ENCODE measurements at places on chromosomes 2 and 18.

- no peak for DNase-seq
These were observed 115.3 kb downstream of the MBD2 start for GRCh38 chr18:54109131-54109683.

DNA sequence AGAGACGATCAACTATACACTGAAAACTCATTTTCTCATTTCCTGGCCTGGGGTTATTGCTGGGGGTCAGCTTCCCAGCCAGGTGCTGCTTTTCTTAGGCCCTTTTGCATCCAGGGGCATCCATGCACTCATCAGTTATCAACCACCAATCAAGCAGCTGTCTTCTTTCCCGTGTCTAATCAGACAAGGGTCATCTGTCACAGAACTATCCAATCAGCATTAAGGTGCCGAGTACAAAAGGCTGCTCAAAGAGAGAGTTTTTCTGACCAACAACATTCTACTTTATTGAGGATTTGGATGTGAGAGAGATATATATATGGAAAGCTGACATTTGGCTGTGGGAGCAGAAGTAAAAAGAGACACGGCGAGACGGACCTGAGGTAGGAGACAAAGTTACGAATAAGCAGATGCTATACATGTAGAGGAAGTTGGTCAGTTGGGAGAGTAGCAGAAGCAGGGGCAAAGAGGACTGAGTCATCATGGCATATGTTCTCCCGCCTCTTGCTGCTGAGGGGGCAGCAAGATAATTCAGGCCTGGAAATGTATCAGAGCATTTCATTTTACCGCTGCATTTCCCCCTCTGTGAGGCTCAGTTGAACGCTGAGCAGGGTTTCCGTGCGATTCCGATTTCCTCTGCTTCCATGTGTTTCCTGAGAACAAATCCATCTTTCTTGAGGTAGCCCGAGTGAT is 129.3 kb downstream of the NUP35 start:
- no peak for DNase-seq

- DNase-seq: no peak
These were observed 14.4 kb upstream of the MRPL19 start for GRCh38 chr2:75632091-75632701.

DNA sequence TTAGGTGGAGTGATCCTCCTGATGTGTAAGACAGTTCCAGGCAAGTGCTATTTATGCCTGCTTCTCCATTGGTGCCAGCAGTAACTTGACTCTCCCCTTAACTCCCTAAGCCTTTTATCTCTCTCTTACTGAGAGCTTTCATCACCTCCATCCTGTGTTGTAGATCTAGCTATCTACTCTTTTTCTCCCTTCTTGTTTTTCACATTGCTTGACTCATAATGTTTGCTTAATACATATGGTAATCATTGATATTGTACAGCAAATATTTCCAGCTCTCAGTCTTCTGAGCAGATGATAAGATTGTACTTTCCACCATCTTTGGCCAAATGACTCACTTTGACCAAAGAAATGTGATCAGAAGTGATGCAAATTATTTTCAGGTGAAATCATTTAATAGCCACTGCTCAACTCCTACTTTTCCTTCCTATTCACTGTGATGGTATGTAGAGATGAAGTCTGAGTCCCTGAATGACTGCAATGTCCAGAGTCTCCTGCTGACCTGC is 165.0 kb downstream of the PLCL1 start:
- DNase-seq: no peak

GRCh38 chr2:20487392-20488174 is 40.7 kb downstream of the RHOB start:
- DNase-seq: no peak

Measured in activated T-helper 1 cell treated with anti-CD3 and anti-CD28 coated beads, Interleukin-2, amount 50 U/mL, for 16 hours (primary cell).